Activated CD8-positive, alpha-beta memory T cell treated with anti-CD3 and anti-CD28 coated beads, Interleukin-2, amount 50 U/mL, for 4 hours (primary cell): ENCODE measurements at places on chromosomes 5 and 9.

- no peak for DNase-seq
Observed at GRCh38 chr5:68762201-68762600, 331.6 kb upstream of the SLC30A5 start.

DNA sequence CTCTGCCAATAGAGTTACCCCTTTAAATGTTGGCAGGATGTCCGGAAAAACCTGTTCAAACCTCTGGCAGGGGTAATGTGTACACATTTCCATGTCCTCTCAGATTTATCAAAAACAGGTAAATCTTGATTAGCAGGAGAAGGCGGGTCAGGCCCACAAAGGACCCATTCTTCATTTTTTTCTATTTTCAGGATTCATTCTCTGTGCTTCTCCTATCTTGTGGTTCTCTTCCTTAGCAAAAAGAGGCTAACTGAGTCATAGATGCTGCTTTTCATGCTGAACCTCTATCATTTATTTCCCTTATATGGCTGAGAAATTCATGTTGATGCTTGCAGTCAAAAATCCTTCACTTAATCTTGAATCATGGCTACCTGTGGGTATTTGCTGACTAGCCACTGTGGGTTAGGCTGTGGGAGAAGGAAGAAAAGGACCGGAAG lies 112.7 kb upstream of the IQGAP2 start:
- no peak for DNase-seq

DNA sequence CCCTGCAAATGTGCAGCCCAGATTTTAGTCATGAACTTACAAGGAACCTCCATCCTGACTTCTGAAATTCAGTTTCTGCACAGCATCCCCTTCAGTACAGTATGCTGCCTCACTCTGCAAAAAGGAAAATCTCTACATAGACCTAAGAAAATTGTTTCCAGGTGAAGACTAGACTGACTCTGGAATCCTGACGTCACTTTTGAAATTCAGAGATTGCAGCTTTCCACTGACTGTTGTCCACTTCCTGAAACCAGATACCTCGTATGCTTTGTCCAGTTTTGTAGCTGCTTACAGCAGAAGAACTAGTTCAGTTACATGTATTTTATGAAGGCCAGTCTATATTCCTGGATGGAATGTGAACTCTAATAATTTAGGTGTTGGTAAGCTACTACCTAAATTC lies 629.3 kb upstream of the ST8SIA4 start:
- no peak for DNase-seq

DNA sequence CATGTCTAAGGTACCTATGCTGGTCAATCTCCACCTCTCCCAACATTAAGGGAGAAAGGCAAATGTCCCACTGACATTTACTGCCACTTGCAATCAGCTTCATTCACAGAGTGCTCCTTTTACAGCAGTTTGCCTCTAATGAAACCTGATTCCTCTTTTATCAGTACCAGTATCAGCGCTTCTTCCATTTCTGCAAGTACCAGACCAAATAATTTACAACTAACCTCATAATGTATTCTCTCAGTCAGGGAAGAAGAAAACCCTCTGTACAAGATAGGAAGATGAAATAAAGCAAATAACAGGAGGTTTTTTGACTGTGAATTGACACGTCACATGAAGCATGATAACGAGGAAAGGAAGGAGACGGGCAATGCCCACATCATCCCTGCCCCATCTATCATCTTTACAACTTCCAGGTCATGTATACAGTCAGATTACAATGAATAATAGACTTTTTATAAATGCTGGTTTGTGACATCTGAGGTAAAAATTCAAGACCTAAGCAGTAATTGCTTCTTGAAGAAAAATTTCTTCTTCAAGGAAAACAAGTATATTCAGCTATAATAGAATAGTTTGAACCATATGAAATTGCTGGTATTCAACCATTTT lies 21.9 kb downstream of the ABITRAM start:
- DNase-seq, result no peak

GRCh38 chr5:132258102-132259068 lies 889 bp downstream of the PDLIM4 start:
- DNase-seq, result peak; percentile 14

DNA sequence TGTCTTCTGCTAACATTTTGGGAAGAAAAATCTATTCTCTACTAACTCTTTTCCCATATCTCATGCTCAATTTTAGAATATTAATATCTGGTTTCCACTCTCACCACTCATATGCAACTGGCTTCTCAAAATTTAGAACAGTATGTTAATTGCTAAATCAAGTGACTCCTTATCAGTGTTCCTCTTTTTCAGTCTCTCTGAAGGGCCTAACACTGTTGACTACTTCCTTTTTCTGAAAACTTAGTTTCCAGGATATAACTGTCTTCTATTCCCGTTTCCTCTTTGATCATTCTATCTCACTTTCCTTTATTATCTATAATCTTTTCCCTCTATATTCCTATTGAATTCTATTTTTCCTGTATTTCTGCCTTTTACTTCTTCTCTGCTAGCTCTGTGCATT lies 1717.2 kb upstream of the C9orf72 start:
- DNase-seq, result no peak

DNA sequence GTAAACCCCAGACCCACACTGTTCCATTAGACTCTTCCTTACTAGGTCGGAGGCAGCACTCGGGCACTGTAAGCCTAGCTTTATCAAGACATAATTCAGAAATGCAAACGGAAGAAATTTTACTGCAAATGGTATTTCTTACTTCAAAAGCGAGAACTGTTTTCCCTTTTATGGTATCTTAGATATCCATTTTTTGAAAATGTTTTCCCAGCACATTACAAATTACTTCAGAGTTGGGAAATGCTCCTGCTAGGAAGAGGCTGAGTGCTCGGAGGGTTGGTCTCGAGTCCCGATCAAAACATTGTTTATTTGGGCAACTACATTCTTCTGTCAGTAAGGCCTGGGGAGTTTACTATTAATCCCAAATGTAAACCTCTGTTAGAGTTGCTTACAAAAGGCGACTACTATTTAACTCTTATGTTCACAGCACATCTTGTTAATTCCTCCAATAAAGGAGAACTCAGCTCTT lies 332.9 kb downstream of the CWC27 start:
- no peak for DNase-seq

- no peak for DNase-seq
Observed at GRCh38 chr9:126470241-126470993, 143.3 kb upstream of the LMX1B start.

GRCh38 chr5:59325070-59325469 lies 568.5 kb downstream of the PDE4D start:
- no peak for DNase-seq

DNA sequence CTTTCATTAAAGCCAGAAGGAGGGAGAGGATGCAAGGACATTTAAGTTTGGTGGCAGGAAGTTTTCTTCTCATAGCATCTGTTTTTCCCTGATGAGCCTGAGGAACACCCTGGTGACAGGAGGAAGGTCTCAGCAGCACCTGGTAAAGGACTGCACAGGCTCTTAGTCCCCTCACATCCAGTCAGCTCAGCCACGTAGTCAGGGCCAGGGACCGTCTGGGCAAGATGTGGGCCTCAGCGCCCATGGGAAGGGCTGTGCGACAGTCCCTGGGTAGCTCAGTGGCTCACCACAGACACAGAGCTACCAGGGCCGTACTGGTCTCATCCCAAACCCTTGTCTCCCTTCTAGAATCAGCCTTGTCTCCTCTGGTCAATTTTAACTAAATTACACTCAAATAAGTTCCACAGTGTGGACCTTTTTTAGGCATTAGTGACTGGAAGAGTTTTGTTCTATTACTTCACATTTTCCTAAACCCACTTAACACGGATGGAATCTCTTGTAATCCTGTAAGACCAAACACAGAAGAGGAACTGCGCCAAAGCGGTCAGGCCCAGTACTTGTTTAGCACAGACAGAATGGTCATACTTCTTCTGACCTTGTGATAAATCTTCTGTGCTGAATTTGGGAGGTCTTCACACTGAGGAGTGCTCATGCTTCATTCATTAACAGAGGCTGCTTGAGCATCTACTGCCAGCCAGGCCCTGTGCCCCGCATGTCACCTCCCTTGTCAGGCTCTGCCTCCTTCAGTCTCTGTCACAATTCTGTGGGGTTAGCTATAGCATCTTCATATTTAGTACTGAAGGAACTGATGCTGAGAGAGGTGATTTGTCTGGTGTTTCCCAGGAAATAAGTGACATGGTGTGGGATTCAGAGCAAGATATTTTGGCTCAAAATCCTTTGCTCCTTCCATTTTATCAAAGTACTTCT lies 91.4 kb downstream of the ANGPTL2 start:
- no peak for DNase-seq

DNA sequence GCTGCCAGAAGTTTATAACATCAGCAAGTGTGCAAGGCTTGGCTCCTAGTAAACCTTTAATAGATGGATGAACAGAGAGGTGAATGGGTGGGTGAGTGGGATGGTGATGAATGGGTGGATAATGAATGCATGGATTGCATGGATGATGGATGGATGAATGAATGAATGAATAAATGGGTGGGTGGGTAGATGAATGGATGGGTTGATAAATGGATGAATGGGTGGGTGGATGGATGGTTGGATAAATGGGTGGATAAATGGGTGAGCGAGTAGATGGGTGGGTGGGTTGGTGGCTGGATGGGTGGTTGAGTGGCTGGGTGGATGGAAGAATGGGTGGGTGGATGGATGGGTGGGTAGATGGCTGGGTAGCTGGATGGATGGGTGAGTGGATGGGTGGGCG lies 28.5 kb upstream of the CEP72 start:
- DNase-seq, result no peak

- DNase-seq, result no peak
Observed at GRCh38 chr5:33475706-33476105, 34.9 kb downstream of the TARS1 start.

DNA sequence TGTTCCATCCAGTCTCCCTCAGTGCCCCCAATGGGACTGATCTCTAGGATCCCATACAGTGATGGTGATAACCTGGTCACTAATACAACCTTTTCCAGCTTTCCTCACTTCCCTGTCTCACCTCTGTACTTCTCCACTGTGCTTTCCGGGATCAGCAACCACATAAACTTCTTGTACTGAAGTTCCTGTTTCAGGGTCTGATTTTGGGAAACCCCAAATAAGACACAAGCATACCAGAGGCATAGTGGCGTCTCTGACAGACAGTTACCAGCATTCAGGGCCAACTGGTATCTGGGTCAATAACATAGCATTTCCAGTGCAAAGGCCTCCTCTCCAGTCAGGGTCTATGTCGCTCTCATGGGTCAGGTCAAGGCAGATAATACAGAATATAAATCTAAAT lies 64.3 kb downstream of the GLDC start:
- DNase-seq, result no peak

- peak; percentile 31 for DNase-seq
Observed at GRCh38 chr5:141960018-141960417, 2.0 kb upstream of the PCDH12 start.

GRCh38 chr9:136759001-136759400 lies 958 bp upstream of the LCN8 start:
- no peak for DNase-seq

DNA sequence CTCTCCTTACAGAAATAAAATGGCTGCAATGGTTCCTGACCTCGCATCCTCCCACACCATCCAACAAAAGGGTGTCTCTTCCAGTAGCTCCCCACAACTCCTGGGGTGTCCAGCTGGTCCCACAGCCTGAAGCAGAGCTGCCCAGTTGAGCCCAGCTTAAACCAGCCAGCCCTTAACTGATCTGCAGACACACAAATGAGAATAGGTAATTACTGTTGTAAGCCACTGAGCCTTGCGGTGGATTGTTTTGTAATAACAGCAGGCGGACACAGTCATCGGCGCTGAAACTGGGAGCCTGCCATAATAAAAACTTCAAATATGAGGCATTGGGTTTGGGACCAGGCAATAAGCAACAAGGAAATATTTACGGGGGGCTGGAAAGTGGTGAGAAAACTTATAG lies 10.4 kb upstream of the ZBTB43 start:
- no peak for DNase-seq

- no peak for DNase-seq
Observed at GRCh38 chr9:21527579-21527978, 45.5 kb upstream of the IFNE start.

GRCh38 chr5:16135003-16135402 lies 44.6 kb downstream of the MARCHF11 start:
- no peak for DNase-seq

DNA sequence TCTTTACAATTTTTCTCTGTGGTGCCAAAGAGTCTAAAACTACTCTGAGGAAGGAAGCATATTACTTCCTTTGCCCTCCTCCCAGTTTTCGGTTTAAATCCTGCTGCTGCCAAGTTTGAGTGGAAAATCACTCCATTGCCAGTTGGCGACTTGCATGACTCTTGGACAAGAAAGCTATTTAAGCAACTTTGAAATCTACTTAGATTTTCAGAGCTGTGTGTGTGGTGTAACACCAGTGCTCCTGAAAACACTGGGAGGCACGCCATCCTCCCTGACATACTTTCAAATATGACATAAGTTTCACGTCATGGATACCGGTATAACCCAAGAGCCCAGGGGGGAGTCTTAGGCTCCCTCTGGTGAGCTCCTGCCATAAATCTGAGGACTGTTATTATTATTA lies 83.5 kb upstream of the RIOK2 start:
- DNase-seq, result no peak

- no peak for DNase-seq
Observed at GRCh38 chr9:69178583-69179011, 4.5 kb downstream of the TJP2 start.

GRCh38 chr5:71907608-71908145 lies 188.6 kb downstream of the CARTPT start:
- no peak for DNase-seq

- no peak for DNase-seq
Observed at GRCh38 chr5:86500947-86501346, 116.8 kb upstream of the COX7C start.
